GM23248 (cell line): ENCODE measurements at places on chromosomes 11 and 22.

GRCh38 chr11:102553835-102554282, 23.3 kb upstream of the MMP7 start:
- DNase-seq, result no peak

- DNase-seq, result peak; percentile 53
These were observed 44.9 kb upstream of the WNT11 start for GRCh38 chr11:76251226-76251575.

DNA sequence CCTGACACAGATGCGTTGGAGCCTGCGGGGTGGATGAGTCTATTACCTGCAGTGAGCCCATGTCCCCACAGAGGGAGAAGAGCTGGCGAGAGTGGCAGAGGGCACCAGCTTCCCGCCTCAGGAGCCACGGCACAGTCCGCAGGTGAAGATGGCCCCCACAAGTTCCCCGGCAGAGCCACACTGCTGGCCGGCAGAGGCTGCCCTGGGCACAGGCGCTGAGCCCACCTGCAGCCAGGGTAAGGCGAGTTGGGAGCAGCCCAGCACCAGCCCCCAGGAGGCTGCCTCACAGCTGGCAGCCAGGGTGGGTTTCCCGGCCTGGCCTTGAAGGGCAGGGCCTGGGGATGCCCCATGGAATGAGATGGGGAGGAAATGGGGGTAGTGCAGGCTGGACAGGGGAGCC, 5.2 kb upstream of the SUSD2 start:
- DNase-seq, result no peak

DNA sequence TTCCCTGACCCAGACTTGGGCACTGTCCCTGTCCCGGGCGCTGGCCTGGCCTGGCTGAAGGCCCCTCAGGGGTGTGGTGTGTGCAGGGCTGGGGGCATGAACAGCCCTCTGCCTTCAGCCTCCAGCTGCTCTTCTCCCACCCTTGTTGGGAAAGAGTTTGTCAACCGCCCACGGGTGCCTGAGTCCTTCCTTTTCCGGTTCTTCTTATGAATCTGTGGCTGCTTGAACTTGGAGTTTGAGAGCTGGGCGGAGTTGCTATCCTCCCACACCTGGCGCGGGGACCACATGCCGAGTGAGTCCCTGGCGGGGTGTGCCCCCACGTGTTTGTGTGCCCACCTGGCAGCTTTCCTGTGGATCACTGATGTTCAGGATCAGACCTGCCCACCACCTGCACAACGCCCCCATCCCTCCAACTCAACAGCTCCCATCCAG, 13.4 kb downstream of the NFAM1 start:
- DNase-seq, result peak; percentile 29

GRCh38 chr22:31901388-31902137, 42.8 kb upstream of the YWHAH start:
- DNase-seq, result no peak

DNA sequence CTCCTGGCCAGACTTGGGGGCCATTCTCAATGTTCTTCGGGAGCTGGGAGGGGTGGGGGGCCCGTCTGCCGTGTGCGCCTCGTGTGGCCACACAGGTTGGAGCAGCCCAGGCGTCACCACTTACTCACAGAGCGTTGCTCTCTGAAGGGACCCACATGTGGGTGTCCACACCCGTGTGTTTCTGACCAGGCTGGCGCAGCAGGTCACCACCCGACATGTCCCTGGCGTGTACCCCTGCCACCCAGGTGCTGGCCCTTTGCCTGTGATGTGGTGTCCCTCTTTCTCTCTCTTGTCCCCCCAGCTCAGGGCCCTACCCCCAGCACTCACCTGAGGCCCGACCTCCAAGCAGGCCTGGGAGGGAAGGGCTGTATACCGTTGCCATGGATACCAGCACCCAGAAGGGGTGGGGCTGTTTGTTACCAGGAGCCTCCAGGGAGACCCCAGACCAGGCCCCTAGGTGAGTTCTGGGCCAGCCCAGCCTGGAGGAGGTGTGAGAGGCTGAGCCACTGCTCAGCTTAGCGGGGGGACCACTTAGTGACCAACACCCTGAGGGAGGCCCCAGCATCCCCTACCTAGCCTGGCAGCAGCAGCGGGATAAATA, 1.4 kb downstream of the LMNTD2 start:
- no peak for DNase-seq

DNA sequence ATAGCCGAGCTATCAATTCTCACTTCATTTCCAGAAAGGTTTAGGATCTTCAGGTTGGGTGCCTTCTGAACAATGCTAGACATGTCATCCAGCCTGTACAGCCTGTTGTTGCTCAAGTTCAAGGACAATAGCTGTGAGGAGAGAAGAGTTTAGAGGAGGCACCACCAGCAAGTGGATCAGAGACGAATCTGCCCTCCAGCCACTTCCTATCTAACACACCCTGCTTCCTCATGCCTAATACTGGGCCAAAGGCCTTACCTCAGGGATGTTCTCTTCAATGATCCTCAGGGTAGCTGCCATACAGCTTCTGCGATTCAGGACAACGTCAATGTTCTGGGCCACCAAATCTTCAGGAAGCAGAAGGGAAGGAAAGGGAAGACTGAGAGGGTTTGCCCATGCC, 4.2 kb downstream of the NXF1 start:
- DNase-seq, result no peak

DNA sequence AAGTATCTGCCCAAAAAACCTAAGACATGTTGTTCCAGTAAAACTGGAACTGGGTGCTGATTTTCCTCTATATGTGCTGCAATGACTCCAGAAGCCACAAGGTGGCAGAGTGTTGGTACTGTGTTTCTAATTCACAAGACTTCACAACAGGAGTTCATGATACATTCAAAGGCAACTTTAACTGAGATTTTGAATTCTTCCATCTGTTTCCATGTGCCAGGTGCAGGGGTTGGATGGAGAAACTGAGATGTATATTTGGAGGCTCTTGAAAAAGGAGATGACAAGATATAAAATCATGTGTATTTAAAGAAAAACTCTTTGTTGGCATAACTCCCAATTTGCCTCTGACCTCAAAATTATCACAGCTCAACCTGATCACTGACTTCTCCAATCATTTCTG, 1098.6 kb upstream of the CCDC90B start:
- DNase-seq, result peak; percentile 63

- DNase-seq, result no peak
These were observed 1445.6 kb downstream of the TBC1D22A start for GRCh38 chr22:48207919-48208535.

- DNase-seq, result peak; percentile 26
These were observed 8.9 kb upstream of the ANKK1 start for GRCh38 chr11:113378692-113379091.

GRCh38 chr22:39292031-39292462, 27.4 kb downstream of the RPL3 start:
- DNase-seq, result peak; percentile 15

- DNase-seq, result no peak
These were observed 380.1 kb downstream of the TBC1D22A start for GRCh38 chr22:47142427-47143046.

- DNase-seq, result peak; percentile 85
These were observed 124.2 kb downstream of the SWAP70 start for GRCh38 chr11:9787981-9788521.

DNA sequence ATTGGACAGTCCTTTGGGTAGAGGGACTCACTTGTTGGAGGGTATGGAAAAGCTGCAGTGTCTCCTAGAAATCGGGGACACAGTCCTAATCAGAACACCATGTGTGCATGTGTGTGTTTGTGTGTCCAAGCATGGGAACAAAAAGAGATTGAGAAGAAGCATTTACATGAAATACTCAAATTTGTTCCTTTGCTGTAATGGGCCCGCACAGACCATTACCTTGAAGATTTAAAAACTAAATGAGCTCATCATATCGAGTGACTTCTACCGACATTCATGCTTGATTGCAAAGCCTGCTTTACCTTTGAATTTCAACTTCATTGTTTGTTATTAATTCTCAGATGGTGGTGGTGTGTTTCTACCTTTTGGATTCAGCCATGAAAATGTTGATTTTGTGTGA, 106.9 kb downstream of the ZBTB16 start:
- no peak for DNase-seq

- DNase-seq, result no peak
These were observed 8.8 kb downstream of the PPM1F start for GRCh38 chr22:21943571-21944448.

DNA sequence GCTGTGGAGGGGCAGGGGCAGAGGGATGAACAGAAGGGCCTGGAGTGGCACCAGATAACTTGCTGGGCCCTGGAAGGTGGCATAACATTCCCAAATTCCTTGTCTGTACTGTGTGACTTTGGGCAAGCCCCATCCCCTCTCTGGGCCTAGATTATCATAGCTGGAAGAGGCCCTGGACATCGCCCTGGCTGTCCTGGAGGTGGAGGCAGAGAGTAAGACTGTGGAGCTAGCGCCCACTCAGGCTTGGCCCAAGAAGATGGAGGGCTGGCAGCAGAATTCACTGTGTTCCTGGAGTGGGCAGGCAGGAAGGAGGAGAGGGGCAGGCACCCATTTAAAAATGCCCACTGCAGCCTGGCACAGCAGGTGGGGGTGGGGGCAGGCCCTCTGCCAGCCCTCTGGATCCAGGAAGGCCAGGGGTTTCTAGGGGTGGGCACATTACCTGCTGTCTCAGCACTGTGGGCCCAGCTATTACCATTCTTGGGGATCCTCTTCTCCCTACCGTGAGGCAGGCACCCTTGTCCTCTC, 22.6 kb downstream of the ARHGEF17 start:
- DNase-seq, result peak; percentile 69

GRCh38 chr11:18772211-18772610, 19.4 kb downstream of the PTPN5 start:
- DNase-seq, result peak; percentile 43

- peak; percentile 53 for DNase-seq
These were observed 266.7 kb downstream of the FAM76B start for GRCh38 chr11:95522874-95523273.

DNA sequence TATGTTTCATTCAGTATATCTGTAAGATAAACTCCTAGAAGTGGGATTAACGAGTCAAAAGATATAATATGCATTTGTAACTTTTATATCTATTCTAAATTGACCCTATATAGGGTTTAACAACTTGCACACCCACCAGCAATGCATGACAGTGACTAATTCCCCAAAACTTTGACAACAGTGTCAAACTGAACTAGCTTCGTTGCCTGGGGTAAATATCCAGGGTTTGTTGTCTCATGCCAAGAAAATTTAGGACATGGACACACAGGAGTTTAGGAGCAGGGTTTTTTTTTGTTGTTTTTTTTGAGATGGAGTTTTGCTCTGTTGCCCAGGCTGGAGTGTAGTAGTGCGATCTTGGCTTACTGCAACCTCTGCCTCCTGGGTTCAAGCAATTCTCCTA, 5.1 kb downstream of the SNU13 start:
- peak; percentile 60 for DNase-seq

DNA sequence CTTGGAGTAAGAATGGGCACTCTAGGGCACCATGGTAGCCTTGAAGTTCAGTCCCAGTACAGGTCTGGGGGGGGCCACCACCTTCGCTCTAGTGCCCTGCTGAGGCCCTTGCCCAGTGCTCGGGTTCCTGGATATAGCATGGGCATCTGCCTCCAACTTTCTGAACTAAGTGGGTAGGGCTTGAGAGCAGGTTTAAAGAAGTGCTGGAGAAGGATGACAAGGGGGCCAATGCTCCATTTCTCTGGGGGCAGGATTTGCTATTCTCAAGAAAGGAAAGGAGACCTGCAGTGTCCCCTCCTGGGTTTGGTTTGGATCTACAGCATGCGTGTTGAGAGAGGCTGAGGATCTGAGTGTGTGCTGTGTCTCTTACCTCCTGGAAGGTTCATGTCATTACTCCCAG, 82.2 kb upstream of the SUSD2 start:
- DNase-seq, result no peak

DNA sequence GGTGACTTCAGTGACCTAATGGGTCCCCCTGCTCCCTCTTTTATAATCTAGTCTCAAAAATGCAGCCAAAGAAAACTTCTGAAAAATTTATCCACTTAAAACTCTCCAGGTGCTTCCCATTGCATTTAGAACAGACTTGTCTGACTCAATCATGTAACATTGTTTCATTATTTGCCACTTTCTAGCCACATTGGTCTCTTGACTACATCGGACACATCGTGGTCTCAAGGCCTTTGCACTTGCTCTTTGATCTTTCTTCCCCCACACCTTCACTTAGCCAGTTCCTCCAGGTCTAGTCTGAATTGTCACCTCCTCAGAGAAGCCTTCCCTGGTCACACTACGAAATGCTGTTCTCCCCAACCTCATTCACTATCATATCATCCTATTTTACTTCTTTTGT, 97.0 kb upstream of the E2F8 start:
- no peak for DNase-seq

DNA sequence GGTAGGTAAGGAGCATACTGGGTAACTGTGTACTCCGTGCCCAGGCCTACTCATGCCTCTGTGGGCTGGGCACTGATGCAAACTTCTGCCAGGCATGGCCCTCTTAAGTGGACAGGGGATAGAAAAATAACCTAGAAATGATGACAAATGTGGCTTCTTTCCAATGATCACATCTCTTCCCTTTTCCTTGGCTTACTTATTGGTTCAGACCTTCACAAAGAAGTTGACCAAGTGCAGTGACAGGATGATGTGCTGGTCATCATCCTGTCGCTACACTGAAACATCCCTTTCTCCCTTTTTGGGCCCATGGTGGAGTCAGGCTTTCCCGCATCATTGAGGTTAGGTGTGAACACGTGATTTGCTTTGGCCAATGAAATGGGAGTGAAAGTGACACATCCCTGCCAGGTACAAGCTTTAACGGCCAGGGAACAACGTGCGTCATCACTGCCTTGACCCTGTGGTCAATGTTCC, 31.8 kb upstream of the APOBEC3A start:
- DNase-seq, result peak; percentile 32

GRCh38 chr11:1153105-1153950, 4.4 kb upstream of the MUC5AC start:
- peak; percentile 9 for DNase-seq

DNA sequence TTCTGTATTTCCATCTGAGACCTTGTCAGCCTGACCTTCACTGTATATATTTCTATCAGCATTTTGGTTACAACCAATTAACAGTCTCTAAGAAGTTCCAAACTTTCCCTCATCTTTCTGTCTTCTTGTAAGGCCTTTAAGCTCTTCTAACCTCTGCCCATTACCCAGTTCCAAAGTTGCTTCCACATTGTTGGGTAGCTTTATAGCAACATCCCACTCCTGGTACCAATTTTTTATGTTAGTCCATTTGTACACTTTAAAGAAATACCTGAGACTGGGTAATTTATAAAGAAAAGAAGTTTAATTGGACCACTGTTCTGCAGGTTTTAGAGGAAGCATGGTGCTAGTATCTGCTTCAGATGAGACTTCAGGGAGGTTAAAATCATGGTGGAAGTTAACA, 1979.7 kb upstream of the RAG2 start:
- DNase-seq, result no peak

DNA sequence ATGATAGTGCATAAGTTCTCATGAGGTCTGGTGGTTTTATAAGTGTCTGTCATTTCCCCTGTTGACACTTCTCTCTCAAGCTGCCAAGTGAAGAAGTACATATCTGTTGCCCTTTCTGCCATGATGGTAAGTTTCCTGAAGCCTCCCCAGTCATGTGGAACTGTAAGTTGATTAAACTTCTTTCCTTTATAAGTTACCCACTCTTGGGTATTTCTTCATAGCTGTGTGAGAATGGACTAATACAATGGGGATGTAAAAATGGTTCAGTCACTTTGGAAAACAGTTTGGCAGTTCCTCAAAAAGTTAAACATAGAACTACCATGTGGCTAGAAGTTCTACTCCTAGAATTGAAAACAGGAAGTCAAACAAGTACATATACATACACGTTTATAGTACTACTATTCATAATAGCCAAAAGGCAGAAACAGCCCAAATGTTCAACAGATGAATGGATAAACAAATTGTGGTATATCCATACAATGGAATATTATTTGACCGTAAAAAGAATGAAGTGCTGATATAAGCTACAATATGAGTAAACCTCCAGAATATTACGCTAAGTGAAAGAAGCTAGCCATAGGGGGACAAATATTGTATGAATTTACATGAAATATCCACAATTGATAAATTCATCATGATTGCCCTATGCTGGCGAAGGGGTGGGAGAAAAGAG, 16.0 kb upstream of the DKK3 start:
- DNase-seq, result no peak
